ENCODE measurements at places on chromosomes 4 and X. TPM values are rescaled to one million over a fixed set of nuclear protein-coding genes. Genes with fewer than 3 reads are reported as not detected.

Gene TTC29
- not detected for total RNA-seq

Gene LRCH2
- total RNA-seq, result not detected

Gene TMEM187
- total RNA-seq, result 11.2 TPM

Gene TASL
- 1.8 TPM for total RNA-seq

Gene EREG
- not detected for total RNA-seq

Gene DUX4
- not detected for total RNA-seq

Gene HSFX2
- total RNA-seq, result 1.2 TPM

Gene TBC1D9
- total RNA-seq, result 4.1 TPM

Gene RTL3
- not detected for total RNA-seq

Gene BRS3
- total RNA-seq, result not detected

Gene SERTM2
- total RNA-seq, result not detected

Gene FAM149A
- 2.4 TPM for total RNA-seq

Gene P2RY10
- 76.5 TPM for total RNA-seq

Gene ENPEP
- not detected for total RNA-seq

Gene PRDM8
- total RNA-seq, result 11.1 TPM

Gene ARL13A
- total RNA-seq, result not detected

Data from naive thymus-derived CD8-positive, alpha-beta T cell (primary cell).